ENCODE measurements at places on chromosomes 6 and 20. TPM values are rescaled to one million over a fixed set of nuclear protein-coding genes. Genes with fewer than 3 reads are reported as not detected.

GRCh38 chr6:96110878-96111277 lies 95.1 kb downstream of the FUT9 start:
- DNase-seq: no peak

DNA sequence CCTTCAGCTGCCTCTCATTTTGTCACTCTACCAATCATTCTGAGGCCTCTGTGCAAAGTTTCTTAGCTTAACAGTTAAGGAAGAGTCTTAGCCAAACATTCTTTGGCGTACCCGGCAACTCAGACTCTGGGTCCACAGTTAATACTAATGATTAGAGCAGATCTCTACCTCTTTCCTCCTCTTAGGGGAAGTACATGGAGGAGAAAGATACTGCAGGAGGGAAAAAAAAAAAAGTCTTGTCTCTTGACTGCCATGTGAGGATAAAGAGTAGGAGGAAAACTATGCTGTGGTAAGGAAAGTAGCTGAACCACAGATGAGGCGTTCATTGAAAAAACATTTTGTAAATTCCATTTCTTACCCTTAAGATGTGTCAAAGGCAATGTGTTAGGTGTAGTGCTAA lies 44.0 kb upstream of the MARCKS start:
- DNase-seq: no peak

- no peak for DNase-seq
Measured at GRCh38 chr20:57532104-57532503, 7.2 kb upstream of the CTCFL start.

DNA sequence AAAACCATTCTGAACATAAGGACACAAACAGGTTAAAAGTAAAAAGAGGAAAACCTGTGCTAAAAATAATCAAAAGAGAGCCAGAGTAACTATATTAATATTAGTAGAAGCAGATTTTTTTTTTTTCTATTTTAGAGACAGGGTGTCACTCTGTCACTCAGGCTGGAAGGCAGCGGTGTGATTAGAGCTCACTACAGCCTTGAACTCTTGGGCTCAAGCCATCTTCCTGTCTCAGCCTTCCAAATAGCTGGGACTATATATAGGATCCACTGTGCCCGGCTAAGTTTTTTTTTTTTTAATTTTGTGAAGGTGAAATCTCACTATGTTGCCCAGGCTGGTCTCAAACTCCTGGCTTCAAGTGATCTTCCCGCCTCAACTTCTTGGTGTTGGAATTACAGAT lies 33.4 kb upstream of the PLN start:
- no peak for DNase-seq

DNA sequence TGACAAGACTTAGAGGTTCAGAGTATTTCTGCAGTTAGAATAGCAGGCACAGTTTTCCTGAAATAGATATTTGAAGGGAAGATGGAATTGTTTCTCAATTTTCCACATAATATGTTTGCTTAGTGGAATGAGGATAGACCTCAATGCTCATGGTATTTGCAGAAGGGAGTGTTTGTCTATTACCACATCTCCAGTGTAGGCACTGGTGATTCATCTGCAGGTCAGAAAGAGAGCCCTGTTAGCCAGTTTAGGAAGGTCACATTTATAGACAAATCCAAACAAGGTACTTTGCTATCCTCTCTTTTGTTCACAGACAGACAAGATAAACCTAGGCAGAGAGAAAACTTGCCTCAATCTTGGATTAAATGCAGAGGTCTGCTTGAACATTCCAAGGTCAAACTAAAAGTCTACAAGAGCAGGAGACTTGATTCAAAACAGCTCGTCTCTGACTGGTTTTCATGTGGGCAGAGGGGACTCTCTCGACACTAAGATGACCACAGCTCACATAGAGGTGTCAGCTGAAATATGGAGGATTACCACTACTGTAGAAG lies 22.8 kb downstream of the ISM1 start:
- DNase-seq: no peak

DNA sequence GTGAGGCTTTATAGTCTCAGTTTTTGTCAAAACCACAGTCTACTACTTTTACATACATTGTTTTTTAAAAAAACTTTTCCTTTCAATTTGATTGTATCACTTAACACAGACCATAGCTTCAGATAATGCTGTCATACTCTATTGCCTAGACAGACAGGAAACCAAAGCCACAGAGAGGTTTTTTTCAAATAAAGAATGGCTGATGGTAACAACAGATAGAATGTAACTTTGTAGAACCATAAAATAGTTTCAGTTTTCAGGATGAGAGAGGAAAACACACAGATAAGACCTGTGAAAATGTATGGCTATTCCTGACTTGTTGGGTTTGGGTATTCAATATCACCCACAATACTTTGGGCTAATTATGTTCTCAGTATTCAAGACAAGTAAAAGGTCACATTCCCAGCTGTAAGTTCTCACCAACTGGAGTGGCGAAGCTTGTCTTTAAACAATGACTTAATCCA lies 94.0 kb downstream of the ADGRG6 start:
- no peak for DNase-seq

DNA sequence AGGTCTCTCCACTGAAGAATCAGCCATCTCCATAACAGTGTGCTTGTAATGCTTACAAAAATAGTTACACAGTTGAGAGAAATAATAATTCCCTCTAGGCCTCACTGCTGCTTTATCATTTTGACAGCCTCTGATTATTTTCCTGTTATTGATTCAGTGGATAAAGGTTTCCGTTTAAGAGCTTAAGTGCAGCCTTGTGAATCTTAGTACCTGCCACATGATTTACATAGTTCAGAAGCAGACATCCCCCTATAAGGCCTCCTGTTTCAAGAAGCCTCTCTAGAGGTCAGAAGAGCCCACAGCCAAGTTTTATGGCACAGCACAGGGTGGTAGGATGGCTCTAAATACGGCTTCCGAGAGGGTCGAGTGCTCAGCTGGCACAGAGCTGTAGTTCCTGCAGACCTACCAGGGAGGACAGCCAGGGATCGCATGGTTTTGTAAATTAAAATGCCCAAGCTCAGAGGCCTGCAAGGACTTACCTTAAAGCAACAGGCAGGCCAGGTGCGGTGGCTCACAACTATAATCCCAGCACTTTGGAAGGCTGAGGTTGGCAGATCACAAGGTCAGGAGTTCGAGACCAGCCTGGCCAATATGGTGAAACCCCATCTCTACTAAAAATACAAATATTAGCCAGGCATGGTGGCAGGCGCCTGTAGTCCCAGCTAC lies 17.6 kb upstream of the PYGB start:
- no peak for DNase-seq

The ACTL10 gene
- polyA plus RNA-seq: 0.31 TPM

Data from AG04450 (cell line).